ELF-1 (cell line): ENCODE measurements at places on chromosomes 4 and X.

- no peak for DNase-seq
Measured at GRCh38 chr4:153655928-153656327, 28.2 kb upstream of the TLR2 start.

GRCh38 chr4:10734697-10735096, 50.1 kb upstream of the CLNK start:
- no peak for DNase-seq

GRCh38 chr4:162839814-162840213, 326.9 kb downstream of the NAF1 start:
- DNase-seq, result no peak

- DNase-seq, result no peak
Measured at GRCh38 chr4:152673489-152673888, 6.3 kb downstream of the TMEM154 start.

DNA sequence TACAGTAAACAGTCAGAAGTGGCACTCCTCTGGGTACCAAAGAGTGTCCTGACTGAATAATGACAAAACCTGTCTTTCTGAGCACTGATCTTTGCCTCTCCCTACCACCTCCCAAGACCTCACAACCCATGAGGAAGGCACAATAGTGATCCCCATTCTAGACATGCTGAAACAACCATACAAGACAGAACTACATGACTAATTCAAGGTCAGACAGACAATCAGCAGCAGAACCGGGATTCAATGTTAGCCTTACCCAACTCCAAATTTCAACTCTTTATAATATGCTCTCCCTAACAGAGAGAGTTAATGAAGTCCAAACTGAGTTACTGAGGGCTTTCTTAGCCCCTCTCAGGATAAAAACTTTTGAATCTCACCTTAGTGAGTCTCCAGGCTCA, 71.0 kb downstream of the IRF2 start:
- DNase-seq, result no peak

DNA sequence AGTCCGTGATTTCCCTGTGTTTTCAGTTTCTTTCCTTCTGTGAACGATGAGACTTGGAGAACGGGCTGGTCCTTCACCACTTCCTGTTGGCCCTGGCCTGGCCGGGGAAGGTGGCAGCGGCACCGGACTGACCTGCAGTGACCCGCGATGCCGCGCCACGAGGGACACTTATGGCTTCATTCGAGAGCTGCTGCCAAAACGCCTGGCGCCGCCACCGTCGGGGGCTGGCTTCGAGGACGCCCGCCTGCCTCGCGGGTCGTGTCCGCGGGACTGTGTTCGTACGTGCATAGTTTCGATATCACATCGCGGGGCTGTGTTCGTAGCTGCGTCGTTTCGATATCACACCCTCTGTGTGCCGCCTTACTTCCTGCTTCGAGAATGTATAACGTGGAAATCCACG, 7.5 kb upstream of the UVSSA start:
- DNase-seq, result no peak

- DNase-seq, result no peak
Measured at GRCh38 chr4:143282211-143282707, 54.4 kb upstream of the GAB1 start.

- peak; percentile 53 for DNase-seq
Measured at GRCh38 chr4:105520819-105521790, 31.3 kb upstream of the ARHGEF38 start.

GRCh38 chr4:111800551-111800950, 344.7 kb upstream of the FAM241A start:
- DNase-seq, result no peak

DNA sequence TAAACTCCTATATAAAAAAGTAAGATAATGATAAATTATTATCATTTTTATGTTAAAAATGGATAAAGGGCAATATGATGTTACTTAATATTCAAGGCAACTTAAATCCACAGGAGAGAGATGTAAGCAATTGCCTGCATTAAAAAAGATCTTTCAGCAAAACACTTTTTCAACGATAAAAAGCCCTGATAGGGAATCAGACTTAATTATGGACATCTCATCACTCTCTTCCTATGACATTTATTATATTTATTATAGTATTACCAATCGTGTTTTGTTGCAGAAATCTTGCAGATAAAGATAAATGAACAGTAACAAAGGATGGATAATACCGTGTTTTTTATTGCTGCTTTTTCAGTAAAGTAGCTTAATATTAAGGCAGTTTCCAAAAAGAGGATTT, 178.5 kb downstream of the SH2D1A start:
- DNase-seq, result no peak
